ENCODE measurements at places on chromosomes 12 and 14.

GRCh38 chr12:93783832-93784231 lies 106.7 kb downstream of the CRADD start:
- peak; percentile 11 for DNase-seq

DNA sequence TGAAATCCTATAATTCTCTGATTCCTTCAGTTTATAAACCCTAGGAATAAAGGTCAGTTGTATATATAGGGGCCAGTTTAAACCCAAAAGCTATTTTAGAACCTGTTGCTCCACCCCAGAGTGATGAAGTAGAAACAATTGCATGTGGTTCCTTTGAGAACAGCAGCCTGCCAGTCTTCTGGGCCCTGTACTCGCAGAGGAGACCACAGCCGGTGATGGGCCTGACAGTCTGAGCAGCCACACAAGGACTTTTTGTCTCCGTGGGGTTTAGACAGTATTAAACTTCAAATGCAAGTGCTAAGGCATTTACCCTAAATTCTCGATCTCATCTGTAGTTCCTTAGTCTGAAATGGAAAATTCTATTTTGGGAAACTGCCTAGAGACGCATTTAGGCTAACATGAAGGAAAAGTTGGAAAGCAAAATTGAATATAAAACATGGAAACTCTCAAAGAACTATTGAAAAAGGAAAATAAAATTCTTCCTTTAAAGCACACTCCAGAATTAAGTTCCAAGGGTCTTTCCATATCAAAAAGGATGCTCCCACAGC lies 80.6 kb downstream of the PRICKLE1 start:
- no peak for DNase-seq

- DNase-seq, result peak; percentile 23
Measured at GRCh38 chr14:88026890-88027289, 22.0 kb downstream of the GPR65 start.

DNA sequence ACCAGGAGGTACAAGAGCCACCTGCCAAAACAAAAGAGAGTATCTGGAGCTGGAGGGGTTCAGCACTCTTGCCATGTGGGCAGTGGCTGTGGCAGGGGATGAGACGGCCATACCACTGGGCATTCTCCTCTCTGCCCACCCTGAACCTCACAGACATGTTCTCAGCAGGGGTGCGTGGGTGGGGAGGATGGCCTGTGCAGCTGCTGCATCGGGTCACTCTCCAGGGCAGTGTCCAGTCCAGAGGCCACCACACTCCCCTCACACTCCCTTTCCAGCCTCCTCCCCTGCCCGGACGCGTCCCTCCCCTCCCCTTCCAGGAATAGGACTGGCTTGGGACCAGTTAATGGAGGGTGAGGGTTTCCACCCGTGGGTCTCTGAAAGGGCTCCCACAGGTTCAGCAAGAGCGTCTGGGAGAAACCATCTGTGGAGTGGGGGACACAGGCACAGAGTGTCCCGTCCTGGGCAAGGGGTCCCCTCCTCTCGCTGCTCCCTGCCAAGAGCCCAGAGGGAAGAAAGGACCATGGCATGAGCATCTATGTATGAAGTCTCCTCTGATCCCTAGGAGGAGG lies 501 bp downstream of the C1R start:
- no peak for DNase-seq

GRCh38 chr14:56659378-56659777 lies 79.8 kb downstream of the TMEM260 start:
- peak; percentile 99 for DNase-seq

DNA sequence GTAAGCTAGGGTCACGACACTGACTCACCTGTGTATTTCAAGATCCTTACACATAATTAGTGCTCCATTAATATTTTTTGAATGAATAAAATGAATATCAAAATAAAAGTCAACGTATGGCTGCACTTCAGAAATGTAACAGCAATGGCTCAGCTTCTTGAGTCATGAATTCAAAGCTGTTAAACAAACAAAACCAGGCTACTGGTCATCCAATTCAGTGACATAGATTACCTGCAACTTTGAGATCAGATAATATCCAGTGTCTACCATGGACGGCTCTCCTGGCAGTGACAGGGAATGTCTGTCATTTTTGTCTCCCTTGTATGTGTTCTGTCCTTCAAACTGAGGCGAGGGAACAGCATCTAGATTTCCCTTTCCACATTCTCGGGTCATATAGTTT lies 225.6 kb downstream of the EFCAB11 start:
- DNase-seq, result no peak

DNA sequence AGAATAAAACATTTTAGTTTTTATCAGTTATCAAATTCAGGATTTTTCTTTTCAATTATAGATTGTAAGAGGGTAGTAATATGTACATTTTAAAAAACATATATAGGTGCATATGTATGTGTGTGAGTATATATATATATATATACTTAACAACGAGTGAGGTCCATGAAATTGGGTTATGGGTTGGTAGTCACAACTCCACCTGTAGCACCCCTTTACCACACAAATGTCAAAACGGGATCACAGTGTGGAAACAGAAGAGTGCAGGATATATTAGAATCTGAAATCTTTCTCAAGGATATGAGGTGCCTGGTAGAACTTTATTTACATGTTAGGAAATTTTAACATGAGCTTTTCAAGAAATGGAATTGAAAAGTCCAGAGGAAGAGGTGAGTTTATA lies 31.3 kb downstream of the MIA2 start:
- DNase-seq, result peak; percentile 2

GRCh38 chr14:88426271-88426670 lies 40.8 kb downstream of the SPATA7 start:
- no peak for DNase-seq

- DNase-seq, result no peak
Measured at GRCh38 chr14:71711125-71711524, 221.1 kb upstream of the RGS6 start.

Data from NCI-H82 (cell line).